ENCODE measurements at places on chromosomes 4 and X.

- DNase-seq = no peak
Observed at GRCh38 chrX:152901816-152902501, 4.1 kb downstream of the ZNF185 start.

DNA sequence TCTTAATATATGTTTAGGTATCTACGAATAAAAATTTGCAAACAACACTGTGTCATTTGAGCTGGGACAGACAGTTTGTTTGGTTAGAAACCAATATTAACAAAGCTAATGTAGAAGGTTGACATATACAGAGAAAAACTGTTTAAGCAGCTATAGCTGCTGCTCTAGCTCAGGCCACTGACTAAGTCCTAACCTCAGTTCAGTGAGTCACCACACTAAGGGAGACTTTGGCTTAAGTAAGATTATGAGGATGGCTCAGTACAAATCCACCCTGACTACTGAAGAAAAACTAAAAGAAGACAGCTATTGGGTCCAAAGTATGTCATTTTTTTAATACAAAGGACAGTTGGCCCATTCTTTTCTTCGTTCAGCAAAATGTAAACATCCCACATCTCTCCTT is 717.3 kb upstream of the ACTRT1 start:
- no peak for DNase-seq

DNA sequence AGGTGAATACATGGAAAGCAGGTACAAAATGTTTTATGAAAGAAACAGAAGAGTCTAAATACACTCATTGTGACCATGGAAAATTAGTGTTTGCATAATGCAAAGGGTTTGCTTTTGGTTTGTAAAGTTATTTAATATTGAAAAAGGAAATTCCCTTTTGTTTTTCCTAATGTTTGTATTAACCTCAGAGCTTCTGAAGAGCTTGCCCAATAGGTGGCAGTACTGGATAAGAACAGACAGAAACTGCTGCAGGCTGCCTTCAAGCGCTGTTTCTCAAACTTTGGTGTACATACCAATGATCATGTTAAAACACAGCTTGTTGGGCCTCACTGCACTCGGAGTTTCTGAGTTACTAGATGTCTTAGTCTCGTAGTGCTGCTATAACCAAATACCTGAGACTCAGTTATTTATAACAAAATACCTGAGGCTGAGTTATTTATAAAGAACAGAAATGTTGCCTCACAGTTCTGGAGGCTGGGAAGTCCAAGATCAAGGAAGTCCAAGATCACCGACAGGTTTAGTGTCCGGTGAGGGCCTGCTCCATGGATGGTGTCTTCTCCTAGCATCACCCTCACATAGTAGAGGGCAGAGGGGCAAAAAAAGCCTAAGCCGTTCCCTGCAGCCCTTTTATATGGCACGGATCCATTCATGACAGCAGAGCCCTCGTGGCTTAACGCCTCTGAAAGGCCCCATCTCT is 54.2 kb downstream of the SUPT20HL2 start:
- DNase-seq = no peak

DNA sequence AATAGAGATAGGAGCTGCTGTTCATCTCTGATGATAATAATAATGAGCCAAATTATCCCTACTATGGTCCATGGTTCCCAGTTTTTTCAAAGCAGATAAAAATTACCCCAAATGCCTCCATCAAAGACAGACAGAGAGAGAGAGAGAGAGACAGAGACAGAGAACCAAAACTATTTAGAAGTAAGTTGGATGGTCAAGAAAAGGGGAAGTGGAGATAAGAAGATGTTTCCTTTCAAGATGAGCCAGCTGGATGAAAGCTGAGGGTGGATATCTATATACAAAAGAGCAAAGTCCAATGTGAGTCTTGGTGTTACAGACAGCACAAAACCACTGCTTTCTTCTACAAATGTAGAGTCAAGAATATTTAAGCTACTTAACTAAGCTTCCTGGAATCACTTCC is 173.9 kb downstream of the GRIA3 start:
- DNase-seq = no peak

DNA sequence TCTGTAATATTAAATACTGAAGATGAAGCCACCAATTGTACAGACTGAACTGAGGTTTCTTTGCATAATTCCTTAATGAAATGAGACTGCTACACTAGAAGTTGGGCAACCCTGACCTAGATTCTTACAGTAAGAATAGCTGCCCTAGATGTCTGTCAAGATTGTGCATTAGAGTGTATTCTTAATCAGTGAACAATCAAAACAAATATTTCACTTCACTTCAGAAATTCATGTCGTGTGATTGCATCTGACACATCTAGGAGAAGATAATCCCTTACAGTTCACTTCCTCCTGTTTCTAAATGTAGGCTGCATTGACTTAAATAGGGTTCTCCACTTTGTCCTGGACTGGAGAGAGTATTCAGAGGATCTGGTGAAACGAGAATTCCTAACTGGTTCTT is 283.1 kb downstream of the HNRNPD start:
- no peak for DNase-seq

DNA sequence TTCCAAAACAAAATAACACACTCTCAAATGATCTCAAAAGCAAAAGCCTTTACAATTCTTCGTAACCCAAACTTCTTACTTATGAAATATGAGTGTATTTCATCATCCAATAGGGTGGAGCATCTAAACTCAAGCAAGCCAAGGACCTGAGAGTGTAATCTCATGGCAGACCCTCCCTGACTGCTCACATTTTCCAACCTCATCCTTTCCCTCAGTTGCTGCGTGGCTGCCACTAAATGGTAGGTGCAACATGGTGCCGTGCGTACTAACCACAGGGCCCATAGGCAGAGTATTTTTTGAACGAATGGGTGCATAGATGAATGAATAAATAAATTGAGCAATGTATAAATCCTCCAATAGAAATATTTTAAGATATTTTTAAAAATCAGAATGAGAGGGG is 45.4 kb downstream of the TTC29 start:
- no peak for DNase-seq

GRCh38 chrX:17046478-17047097 is 100.1 kb downstream of the REPS2 start:
- DNase-seq = no peak

Data from osteocyte (in vitro differentiated cells).